ENCODE measurements at places on chromosomes 3 and 15. TPM values are rescaled to one million over a fixed set of nuclear protein-coding genes. Genes with fewer than 3 reads are reported as not detected.

Gene CPNE9
- total RNA-seq, result not detected

Gene FOXL2
- under 0.01 TPM for total RNA-seq

Gene PTX3
- total RNA-seq, result 537 TPM

Gene PARP15
- 3.2 TPM for total RNA-seq

Gene KLHL40
- not detected for total RNA-seq

Gene CCR8
- not detected for total RNA-seq

Gene SUCNR1
- total RNA-seq, result under 0.01 TPM

Gene ANKRD34C
- total RNA-seq, result not detected

Gene CPLX3
- not detected for total RNA-seq

Gene TICRR
- total RNA-seq, result 0.88 TPM

Gene TLR9
- not detected for total RNA-seq

Gene SERPINI2
- not detected for total RNA-seq

Gene SLC22A13
- 0.29 TPM for total RNA-seq

Gene GPR160
- total RNA-seq, result 0.29 TPM

Gene ADAMTS17
- under 0.01 TPM for total RNA-seq

Gene HGD
- total RNA-seq, result under 0.01 TPM

Gene GOLGA6A
- under 0.01 TPM for total RNA-seq

Gene AP3S2
- 54.8 TPM for total RNA-seq

Gene SLC2A2
- not detected for total RNA-seq

Gene LCTL
- 1.4 TPM for total RNA-seq

Gene RTP1
- total RNA-seq, result not detected

Gene NECTIN3
- 52.5 TPM for total RNA-seq

Gene KBTBD12
- total RNA-seq, result not detected

Gene STOML1
- 15.0 TPM for total RNA-seq

Gene EIF4G1
- total RNA-seq, result 215 TPM

Gene GP9
- not detected for total RNA-seq

Data from osteoblast (primary cell).